ENCODE measurements at places on chromosomes 4 and X.

- no peak for DNase-seq
Observed at GRCh38 chr4:150280081-150280895, 202.0 kb downstream of the DCLK2 start.

GRCh38 chr4:85603437-85604336 lies 128.7 kb downstream of the ARHGAP24 start:
- DNase-seq, result no peak

DNA sequence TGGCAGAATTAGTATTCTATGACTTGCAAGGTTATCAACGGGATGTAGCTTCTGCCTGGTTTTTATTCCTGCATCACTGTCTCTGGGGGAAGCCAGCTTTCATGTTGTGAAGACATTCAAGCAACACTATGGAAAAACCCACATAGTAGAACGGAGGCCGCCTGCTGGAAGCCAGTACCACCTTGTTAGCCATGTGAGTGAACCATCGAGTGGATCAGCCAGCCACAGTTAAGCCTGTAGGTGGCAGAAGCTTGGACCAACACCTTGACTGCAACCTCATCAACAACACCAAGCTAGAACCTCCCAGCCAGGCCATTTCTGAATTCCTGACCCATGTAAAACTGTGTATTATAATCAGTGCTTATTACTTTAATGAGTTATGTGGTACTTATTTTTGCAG lies 538.2 kb downstream of the KCNIP4 start:
- no peak for DNase-seq

- DNase-seq, result no peak
Observed at GRCh38 chr4:98385831-98386230, 124.6 kb downstream of the RAP1GDS1 start.

DNA sequence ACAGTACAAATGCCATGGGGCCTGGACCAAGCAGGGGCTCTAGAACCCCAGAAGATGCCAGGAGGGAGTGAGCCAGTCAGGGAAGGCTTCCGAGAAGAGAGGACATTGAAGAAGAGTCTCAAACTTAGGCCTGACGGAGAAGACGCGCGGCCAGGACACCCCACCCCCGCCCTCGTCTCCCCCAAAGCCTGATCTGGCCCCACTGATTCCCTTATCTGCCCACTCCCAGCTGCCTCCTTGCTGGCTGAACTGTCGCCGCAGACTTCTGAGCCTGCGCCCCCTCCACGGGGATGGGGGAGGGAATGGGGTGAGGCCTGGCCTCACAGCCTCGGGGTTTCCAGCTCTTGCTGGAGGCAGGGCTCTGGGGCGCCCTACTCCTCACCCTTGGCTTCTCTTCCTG lies 3.6 kb upstream of the GATA1 start:
- DNase-seq, result no peak
